ENCODE measurements at places on chromosomes 6 and 20.

- no peak for DNase-seq
These were observed at the start of gene RAET1E for GRCh38 chr6:149897855-149898744. TSS of gene RAET1E (minus strand) at chr6:149898113. CDS start at chr6:149890901, 7,212 bp downstream.

GRCh38 chr20:53662595-53662994 lies 69.0 kb upstream of the ZNF217 start:
- DNase-seq: no peak

GRCh38 chr20:7240490-7240889 lies 473.0 kb downstream of the BMP2 start:
- no peak for DNase-seq

DNA sequence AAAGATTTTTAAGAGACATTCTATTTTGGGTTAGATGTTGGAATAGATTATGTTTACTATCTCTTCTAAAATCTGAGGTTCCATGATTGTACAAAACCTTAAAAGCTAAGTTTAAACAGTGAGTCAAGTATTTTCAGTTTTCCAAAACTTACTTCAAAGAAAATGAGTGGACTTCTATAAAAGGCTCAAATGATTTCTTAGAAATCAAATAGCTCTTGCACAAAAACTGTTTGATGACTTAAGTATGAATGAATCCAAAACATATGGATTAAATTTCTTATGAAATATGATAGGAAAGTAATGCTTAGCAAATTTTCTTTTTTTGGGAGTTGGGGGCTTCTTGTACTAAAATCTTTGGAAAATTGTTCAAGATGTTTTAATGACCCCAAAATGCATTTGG lies 837.3 kb upstream of the SLC35B3 start:
- DNase-seq: no peak

DNA sequence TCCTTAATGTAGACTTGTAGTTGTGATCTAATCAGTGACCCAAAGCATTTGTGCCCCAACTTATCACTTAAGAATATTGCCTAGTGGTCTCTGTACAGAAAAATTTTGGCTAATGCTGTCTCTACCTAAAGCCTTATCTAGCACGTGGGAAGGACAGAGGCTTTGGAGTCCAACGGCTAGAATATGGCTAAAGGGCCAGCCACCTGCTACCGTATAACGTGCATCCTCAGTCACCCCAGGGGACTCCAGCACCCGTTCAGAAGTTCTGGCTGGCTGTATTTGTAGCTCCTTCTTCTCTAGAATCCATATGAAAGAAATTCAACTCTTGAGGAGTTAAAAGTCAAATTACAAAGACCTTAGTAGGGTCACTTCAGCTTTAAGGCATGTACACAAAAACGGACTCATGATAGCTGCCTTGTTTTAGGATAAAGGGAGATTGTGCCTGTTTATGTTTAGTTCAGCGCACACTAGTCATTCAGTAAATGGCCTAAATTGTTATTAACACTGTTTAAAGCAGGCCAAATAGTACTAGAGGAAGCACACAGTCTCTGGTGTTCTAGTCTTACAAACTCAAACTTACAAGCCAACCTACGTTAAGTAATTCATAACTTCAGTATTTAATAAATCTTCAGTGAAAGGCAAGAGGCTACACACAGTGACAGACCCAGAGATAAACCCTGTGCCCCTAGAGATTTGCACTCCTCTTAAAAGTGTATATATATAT lies 407.5 kb upstream of the PLCB4 start:
- no peak for DNase-seq

GRCh38 chr6:135233686-135234491 lies 52.8 kb downstream of the MYB start:
- peak; percentile 31 for DNase-seq

All from GDM1 (cell line).